DND-41 (cell line): ENCODE measurements at places on chromosomes 2 and 18.

GRCh38 chr18:76430636-76431035 lies 64.4 kb downstream of the ZNF516 start:
- no peak overlapping the region for H3K27ac ChIP-seq
- H3K36me3 ChIP-seq, result no peaks in the 10 kb centered on the region
- H3K4me1 ChIP-seq, result no peaks in the 10 kb centered on the region
- DNase-seq, result no peak

- no peaks in the 10 kb centered on the region for H3K36me3 ChIP-seq
- no peak for DNase-seq
- no peaks in the 10 kb centered on the region for H3K4me1 ChIP-seq
- no peak overlapping the region for H3K4me3 ChIP-seq
Measured at GRCh38 chr2:102606353-102606752, 13.0 kb upstream of the SLC9A2 start.

GRCh38 chr2:43269706-43270105 lies 43.3 kb upstream of the ZFP36L2 start:
- no peaks in the 10 kb centered on the region for H3K4me1 ChIP-seq
- H3K4me3 ChIP-seq, result no peak overlapping the region
- H3K27me3 ChIP-seq, result no peaks in the 10 kb centered on the region
- DNase-seq, result no peak

DNA sequence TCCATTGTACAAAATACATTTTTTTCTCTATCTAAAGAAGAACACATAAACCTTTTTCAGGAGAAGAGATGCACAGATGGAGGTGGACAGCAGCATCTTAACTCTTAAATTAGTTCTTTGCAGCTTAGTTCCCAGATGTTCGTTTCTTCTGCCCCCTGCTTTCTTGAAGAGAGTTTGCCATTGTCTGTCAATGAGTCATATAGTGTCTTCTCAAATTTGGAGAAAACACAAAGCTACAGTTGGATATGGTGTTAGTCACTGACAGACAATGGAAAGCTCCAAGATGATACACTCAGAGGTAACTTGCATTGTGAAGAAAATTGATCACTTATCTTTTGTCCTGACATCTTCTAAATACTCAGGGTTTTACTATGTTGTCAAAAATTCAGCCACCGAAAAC lies 48.8 kb upstream of the TMEFF2 start:
- DNase-seq, result no peak
- no peaks in the 10 kb centered on the region for H3K4me1 ChIP-seq
- no peak overlapping the region for H3K27ac ChIP-seq
- no peaks in the 10 kb centered on the region for H3K27me3 ChIP-seq

DNA sequence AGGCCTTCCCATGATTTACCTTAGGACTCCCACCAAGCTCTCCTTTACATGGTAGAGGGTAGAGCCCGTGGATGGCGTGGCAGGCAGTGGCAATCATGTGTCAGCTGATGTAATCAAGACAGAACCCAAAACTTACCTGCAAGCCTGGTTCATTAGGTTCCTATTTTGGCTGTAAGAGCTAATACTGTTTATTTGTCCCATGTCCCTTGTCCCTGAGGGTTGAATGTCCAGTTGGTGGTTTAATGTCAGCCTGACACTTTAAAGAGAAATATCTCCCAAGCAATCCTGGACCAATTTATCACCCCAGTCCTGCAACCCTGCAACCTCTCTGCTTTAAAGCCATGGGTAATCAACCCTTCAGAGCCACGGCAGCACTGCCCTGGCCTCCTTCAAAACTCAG lies 6.0 kb upstream of the FABP1 start:
- peaks cover 9% of the 10 kb centered on the region for H3K27me3 ChIP-seq
- no peak overlapping the region for H3K27ac ChIP-seq
- H3K4me3 ChIP-seq, result no peak overlapping the region
- no peaks in the 10 kb centered on the region for H3K36me3 ChIP-seq

DNA sequence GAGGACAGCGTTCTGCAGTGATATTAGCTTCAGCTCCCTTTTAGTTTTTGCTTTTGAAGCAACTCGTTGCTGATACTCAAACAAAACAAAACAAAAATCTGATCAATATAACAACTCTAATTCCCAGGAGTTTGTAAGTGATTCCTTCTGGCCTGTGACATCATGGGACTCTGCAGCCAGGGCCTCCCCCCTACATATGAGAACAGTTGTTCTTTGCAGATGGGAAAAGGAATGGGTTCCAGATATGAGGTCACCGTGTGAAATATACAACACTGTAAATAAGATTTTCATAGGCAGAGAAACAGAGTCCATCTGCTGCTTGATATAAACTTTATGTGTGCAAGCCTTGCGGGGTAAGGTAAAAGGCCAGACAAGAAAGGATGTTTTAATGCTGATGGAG lies 56.7 kb downstream of the DIS3L2 start:
- H3K27me3 ChIP-seq, result no peaks in the 10 kb centered on the region
- H3K4me3 ChIP-seq, result no peak overlapping the region
- H3K27ac ChIP-seq, result no peak overlapping the region
- peaks cover 56% of the 10 kb centered on the region; the same call in 1 of the 2 replicates for H3K36me3 ChIP-seq
- no peak for DNase-seq

GRCh38 chr2:130795431-130795830 lies 40.1 kb downstream of the AMER3 start:
- H3K36me3 ChIP-seq, result no peaks in the 10 kb centered on the region
- no peak overlapping the region for H3K27ac ChIP-seq
- H3K27me3 ChIP-seq, result peaks cover 8% of the 10 kb centered on the region
- H3K4me1 ChIP-seq, result peaks cover 18% of the 10 kb centered on the region
- H3K4me3 ChIP-seq, result no peak overlapping the region
